ENCODE measurements at places on chromosomes 6 and 20.

DNA sequence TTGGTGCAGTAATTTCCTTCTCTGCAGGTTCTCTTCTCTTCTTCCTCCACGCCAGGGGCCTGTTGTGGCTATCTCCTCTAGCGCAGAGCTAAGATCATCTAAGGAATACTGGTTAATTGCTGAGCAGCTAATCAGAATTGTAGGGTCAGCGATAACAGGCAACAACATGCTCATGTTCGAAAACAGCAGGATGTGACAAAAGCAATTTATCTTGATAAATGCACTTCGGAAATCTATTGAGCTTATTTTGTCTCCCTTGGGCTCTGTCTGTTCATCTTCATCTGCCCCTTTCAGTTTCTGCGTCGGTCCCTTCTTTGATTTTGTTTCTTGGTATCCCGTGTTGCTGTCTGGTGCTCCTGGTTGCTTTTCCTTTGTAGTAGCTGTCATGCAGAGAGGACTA, 67.3 kb upstream of the MAP3K7 start:
- DNase-seq, result no peak

DNA sequence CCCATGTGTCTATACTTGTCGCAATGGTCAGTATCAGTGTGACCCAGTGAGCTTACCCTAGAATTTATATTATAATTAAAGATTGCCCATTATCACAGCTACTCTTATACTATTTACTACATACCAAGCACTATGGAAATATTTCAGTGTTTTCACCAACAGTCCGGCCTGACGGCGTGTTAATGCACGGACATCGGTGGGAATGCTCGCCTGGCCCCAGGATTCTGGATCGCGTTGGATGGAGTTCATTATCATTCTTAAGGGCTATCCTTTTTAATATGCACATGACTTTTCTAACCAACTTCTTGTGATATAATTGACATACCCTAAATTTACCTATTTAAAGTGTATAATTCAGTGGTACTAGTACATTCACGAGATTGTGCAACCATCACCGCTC, 51.8 kb upstream of the AFDN start:
- no peak for DNase-seq

GRCh38 chr6:12572896-12573827, 143.4 kb upstream of the PHACTR1 start:
- DNase-seq, result no peak

DNA sequence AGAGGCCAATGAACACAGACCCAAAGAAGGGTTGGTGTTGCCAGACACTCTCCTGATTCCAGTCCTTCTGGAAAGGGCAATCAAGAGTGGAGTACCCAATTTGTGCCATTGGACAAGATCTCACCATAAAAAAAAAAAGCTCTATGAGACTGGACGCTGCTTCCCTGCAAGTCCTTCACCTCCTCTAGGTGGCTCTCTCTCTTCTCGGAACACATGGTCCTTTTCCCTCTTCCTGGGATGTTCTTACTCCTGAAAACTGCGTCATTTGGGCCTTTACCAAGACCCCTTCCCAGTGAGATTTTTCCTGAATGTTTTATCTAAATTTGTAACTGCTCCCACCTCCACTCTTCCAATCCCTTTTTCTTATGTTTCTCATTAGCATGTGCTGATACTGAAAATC, 280.8 kb downstream of the FOXA2 start:
- DNase-seq, result no peak

DNA sequence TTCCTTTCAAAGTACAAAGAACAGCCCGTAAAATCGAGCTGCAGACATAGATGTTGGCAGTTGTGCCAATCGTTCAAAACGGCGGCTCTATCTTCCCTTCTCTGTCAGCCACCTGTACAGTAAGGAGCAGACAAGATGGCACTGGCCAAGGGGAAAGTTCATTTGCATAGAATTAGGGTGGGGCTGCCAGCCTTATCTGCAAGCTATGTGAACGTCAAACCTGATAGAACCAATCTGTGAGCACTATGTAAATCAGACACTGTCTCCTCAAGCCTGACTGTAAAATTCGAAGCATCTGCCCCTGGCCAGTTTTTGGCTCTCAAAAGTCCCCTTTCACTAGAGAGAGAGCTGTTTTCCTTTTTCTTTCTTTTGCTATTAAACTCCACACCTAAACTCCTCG, 374.5 kb downstream of the EPM2A start:
- DNase-seq, result no peak

DNA sequence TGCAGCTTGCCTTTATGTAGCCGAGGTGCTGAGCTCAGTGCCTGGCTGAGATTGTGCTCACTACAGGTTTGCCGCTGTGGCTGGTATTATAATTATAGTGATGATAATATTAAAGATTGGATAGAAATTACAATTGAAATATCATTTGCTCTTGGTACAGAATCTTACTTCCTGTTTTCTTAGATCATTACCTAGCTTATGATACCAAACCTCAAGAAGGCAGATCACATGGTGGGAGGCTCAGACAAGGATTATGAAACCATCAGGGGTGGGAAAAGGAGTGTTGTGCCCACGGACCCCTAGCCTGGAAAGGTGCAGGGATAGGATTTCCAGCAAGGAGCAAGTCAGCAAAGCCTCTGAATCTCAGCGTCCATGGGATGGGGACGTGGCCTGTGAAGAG, 70.6 kb downstream of the IGF2R start:
- DNase-seq, result no peak

DNA sequence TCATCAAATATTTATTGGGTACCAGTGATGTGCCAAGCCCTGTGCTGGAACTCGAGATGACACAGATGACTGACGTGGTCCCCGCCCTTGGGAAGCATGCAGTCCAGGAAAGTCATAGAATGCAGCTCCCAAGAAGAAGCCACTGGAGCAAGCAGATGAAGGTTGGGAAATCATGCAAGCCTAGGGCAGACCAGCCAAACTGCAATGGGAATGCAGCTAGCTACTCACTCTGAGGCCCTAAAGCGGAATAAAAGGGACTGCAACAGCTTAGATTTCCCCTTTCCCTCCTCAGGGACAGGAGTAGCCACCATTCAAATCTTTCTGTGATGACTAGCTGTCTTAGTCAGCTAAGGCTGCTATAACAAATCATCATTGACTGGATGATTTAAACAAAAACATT, 152.2 kb downstream of the MAFB start:
- no peak for DNase-seq

- no peak for DNase-seq
These were observed 15.9 kb downstream of the DLL1 start for GRCh38 chr6:170274713-170275560.

DNA sequence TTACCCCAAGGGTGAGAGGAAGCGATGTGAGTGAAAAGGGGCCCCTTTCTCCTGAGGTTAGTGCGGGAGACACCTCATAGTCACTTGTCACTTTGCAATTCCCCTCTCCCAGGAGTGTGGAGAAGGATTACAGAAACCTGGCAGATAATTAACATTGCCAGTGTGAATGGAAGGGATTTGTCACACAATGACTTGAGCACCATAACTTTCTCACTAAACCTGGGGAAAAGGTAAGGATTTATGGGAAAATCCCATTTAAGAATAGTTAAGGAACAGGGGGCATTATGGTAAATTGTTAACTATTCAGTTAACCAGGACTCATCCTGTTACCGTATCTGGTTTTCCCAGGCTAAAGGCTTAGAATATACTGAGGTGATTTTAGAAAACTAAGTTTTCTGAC, 219.5 kb upstream of the JAG1 start:
- no peak for DNase-seq

DNA sequence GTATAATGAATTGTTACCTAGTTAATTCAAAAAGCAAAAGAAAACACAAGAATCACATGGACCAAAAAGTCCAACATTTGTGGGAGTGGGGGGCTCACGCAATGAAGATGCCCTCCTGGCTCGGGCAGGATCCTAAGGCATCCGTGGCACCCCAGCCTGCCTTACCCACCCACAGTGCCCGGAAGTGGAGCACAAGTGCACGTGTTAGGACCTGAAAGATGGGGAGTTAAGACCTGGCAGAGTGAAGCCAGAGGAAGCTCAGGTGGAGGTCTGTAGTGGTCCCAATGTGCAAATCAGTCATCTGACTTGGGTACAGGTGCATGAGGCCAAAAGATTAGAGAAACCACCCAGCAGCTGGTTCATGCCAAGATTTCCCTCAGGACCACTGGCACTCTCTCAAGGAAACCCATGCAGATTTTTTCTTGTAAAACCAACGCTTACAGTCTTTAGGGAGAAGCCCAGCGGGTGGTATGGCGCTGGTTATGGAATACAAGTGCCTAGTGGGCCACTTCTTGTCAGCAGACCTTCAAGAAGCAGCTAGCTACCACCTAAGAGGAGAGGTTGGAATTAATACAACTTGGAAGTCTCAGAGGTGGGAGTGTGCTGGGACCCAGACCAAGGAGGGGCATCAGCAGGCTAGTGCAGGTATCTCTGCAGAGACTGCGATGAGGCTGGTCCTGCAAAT, 42.1 kb downstream of the BFSP1 start:
- no peak for DNase-seq

DNA sequence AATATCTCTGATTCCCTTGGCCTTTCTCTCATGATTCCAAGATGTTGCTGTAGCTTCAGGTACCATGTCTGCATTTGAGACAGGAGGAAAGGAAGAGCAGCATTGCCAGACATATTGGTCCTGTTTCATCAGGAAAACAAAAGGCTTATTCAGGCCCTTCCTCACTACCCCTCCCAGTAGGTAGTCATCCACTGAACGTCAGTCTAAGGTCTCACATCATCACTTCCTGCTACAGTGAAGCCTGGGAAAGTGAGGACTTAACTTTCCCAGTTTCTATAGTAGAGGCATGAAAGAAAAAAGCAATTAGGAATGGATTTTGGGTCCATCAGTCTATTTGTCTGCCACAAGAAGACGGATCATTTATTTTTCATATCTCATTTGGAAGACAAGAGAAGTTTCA, 85.7 kb upstream of the SOX4 start:
- DNase-seq, result no peak

DNA sequence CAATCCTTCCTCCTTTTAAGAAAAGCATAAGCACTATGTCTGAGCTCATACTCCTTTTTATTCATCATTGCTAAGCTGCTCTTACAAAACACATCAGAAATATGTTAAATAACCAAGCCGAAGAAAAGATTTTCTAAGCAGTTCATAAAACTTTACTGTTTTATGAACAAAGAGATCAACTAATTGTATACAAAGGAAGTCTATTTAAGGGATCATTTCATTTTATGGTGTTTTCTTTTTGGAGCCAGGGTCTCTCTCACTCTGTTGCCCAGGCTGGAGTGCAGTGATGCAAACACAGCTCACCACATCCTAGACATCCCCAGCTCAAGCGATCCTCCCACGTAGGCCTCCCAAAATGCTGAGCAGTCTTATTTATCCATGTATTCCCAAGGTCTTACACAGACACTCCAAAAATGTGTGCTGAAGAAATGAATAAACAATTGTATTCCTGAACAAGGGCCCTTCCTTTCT, 9.3 kb downstream of the NUDT3 start:
- no peak for DNase-seq

DNA sequence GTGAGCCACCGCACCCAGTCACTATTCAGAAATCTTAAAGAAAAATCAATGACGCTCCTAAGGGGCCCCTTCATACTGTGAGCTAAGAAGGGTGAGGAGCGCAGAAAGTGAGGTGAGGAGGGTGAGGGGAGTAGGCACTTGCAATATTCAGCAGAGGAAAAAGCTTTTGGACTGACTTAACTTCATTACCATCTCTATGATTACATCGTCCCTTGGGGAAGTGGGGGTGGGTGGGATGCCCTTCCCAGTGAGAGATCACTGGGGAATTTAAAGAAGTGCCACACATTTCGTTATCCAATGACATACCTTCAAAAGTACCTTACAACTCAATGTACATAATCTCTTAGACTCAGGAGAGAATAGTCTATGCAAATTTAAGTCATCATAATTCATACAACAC, 46.5 kb downstream of the SMLR1 start:
- no peak for DNase-seq

- DNase-seq, result no peak
These were observed 224.9 kb downstream of the ANKRD60 start for GRCh38 chr20:58003525-58003924.

DNA sequence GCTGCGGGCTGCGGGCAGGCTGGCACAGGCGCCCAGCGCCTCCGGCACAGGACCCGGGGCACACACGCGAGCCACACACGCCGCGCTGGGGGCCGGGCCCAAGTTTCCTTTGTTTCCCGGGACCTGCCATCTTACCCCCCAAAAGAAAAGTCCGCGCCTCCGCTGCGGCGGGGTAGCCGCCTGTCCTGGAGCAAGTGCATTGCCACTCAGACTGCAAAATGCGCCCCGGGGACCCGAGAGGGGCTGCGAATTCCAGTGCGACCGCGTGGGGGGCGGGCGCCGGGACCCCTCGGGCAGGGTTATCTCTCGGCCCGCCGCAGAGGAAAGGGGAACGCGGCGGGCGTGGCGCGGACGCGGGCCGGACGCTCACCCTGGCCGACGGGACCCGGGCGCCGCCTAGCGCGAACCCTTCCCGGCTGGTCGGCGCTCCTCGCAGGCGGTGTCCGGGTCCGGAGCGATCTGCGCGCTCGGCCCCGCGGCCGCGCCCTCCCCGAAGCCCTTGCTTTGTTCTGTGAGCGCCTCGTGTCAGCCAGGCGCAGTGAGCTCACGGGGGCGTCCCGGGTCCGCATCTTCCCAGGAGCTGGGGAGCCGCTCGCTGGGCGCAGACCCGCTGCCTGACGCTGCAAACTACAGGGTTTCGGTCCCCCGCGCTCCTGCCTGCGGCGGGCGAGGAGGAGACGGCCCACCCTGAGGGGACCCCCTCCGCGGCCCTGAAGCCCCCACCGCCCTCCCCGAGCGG, 639 bp upstream of the CD24 start:
- no peak for DNase-seq

- no peak for DNase-seq
These were observed 81.1 kb downstream of the ATP9A start for GRCh38 chr20:51687108-51687507.

GRCh38 chr6:61886608-61887259, 399.3 kb downstream of the KHDRBS2 start:
- no peak for DNase-seq

DNA sequence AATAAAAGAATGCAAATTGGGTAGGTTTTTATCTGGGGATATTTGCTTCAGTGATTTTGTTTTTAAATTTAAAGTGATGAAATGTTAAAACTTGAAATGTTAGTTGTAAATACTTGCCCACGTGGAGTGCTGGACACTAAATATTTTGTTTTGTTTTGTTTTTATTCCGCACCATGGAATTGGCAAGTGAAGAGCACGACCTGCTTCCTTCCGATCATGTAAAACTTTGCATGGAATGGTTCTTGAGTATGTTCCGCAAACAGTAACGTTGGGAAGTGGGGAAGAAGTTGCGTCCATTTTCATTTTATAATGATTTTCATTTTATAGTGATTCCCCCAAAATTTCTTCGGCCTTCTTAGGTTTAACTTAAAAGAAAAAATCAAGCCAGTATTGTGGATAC, 765 bp downstream of the IRAK1BP1 start:
- DNase-seq, result no peak

DNA sequence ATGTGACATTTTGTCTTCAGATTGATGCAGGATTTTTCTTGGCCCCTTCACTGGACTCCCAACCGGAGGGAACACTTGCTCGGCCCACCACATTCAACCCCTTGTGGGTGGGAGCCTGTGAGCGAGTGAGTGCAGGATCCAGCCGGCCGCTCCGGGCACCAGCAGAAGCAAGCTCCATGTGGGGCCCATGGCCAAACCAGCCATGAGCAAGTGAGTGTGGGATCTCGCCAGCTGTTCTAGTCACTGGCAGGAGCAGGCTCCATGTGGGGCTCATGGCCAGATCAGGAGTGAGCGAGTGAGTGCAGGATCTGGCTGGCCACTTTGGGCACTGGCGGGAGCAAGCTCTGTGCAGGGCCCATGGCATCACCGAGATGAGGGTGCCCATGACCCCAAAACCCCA, 42.6 kb downstream of the OSTM1 start:
- no peak for DNase-seq
